ENCODE measurements at places on chromosomes 13 and 19.
A peak's percentile ranks its signal among the peaks of the same experiment; 100 is the strongest.

DNA sequence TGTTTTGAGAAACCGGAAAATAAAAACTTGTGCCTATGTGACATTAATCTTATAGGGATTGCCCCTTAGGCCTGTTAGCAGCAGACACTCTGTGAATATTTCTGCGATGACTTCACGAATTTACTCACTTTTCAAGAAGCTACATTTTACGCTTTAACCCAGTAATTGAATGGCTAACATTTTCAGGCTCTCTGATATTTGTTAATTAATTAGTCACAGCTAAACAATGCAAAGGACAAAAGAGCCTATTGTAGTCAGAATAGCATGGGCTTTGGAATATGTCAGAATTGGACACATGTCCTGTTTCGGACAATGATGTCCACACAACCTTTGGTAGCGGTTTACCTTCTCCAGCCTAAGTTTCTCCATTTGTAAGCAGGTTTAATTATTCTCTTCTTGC is 506.6 kb downstream of the EFNB2 start:
- DNase-seq: no peak

DNA sequence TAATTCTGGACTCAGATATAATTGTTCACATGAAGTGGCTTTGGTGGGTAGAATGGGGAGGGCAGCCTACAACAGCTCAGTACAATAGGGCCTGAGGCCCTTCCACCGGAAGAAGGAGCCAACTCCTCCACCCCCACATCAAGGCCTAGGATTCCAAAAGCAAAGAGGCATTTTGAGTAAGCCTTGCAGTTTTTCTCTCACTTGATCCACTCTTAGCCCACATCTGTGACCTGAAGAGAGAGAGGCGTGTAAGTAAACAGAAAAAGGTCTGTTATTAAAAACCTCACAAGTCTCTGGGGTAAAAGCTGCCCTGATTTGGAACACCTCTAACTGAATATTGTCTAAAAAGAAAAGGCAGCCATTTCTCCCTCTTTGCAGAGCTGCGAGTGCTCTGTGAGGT is 214.1 kb upstream of the KL start:
- no peak for DNase-seq

DNA sequence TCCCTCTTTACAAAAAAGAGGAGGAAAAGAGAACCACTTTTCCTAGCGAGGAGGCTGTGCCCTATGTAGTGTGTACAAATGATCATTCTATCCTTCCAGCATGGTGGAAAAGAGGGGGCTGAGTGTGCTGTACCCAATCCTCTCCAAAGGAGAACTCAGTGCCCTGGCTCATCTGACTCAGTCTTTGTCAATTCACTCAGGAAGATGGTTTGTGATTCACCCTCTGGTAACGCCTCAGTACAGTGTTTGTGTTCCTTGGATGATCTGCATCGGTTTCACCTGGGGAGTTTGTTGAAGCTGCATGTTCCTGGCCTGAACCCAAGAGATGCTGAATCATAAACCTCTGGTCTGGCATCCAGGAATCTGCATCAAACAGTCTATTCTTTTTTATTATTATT is 18.3 kb upstream of the ENOX1 start:
- DNase-seq: no peak

- DNase-seq: no peak
Observed at GRCh38 chr13:113656831-113657671, 947 bp downstream of the ATP4B start.

GRCh38 chr13:32472194-32472621 is 44.3 kb upstream of the N4BP2L1 start:
- DNase-seq: no peak

GRCh38 chr13:36673352-36673751 is 468 bp upstream of the SERTM1 start:
- no peak for DNase-seq

- no peak for DNase-seq
Observed at GRCh38 chr13:82458169-82458568, 1424.1 kb downstream of the SLITRK1 start.

DNA sequence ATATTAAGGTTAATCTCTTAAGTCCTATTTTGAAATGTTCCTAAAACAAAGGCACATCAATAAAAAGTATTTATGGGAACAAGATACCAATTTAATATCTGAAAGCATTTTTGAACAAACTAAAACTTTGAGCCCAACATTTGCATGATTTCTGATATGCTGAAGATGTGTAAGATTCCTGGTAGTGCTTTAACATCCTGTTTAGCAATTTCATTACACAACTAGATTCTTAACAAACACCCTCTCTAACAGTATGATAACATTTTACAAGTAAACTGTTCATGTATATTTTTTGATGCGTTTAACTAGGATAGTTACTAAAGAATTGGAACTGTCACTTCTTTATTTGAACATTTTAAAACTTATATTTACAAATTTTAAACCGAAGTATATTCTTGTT is 63.9 kb downstream of the DACH1 start:
- DNase-seq: no peak

DNA sequence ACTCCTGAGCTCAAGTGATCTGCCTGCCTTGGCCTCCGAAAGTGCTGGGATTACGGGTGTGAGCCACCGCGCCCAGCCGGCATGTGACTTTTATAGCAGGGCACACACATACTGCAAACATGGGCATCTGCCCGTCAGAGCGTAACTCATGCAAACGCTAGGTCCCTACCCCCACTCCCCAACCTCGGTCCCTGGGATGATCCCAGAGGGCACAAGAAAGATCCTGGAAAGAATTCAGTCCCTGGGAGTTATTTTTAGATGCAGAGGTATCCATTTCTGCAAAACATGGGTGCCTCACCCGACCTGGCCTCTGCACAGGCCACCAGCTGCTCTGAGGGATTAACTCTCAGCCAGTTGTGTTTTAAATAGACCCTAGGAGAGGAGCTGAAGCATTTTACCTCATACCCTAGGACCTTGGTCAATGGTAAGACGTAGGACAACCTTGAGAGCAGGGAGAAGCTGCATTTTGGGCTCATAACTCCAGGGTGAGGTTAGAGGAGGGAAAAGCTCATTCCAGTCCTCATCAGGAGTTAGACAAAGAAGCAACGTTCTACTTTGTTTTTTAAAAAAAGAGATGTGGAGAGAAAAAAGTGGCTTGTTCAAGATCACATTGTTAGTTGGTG is 10.8 kb downstream of the TMEM38A start:
- DNase-seq: no peak

DNA sequence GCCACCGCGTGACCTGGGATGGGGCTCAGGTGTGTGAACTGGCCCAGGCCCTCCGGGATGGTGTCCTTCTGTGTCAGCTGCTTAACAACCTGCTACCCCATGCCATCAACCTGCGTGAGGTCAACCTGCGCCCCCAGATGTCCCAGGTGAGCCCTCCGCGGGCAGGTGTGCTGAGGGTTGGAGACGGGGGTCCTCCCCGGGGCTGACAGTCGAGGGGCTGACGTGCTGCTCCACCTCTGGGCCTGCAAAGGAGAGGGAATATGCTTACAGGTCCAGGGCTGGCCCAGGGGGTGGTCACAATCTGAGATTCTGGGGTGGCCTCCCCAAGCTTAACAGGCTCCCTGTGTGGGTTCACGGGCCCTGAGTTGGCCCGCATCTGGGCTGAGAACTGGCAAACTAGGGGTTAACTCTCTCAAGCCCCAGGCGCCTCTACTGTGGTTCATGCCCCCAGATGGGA is 386 bp downstream of the VAV1 start:
- no peak for DNase-seq

DNA sequence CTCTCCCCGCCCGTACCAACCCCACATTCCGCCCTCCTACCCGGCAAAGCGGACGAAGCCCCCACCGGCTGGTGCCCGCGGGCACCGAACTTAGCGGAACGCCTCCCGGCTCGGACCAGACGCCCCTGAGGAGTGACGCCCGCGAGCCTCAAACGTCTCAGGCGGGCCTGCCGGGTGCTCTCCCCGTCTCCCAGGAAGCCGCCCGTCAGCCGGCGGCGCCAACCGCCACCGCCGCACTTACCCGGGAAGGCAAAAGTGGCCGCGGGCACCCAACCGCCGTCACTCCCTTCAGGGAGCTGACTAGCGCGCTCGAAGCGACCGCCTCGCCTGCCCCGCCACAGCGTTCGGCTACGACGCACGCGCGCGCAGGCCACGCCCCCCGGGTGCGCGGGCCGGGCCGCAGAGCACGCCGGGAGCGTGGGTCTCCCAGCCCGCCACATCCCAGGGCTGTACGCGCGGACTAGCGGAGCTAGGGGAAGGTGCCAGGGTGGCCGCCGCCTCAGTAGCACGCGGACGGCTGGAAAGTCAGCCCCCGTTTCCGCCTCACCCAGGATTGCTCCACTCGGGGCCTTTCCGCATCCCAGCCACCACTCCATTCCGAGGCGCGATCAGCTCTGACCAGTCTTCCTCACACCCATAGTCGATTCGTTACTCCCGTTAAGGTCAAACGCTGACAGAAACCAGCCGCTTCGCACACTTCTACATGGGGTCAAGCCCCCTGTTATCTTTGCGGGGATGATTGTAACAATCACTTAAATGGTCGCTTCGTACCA is at the start of gene TEX30:
TSS of gene TEX30 (minus strand) at position 346 of the 773 bp plus-strand sequence. CDS start 3,760 bp downstream, outside the sequence.
- DNase-seq: peak; percentile 90

GRCh38 chr19:35267353-35267817 is 1.4 kb upstream of the USF2 start:
- no peak for DNase-seq

Measured in CD4-positive, alpha-beta memory T cell (primary cell).